ENCODE measurements at places on chromosomes 11 and 22. TPM values are rescaled to one million over a fixed set of nuclear protein-coding genes. Genes with fewer than 3 reads are reported as not detected.

GRCh38 chr11:72513411-72513810 lies 79.1 kb upstream of the CLPB start:
- H3K4me3 ChIP-seq: no peak overlapping the region
- H3K36me3 ChIP-seq: no peaks in the 10 kb centered on the region
- no peaks in the 10 kb centered on the region for H3K4me1 ChIP-seq
- H3K27me3 ChIP-seq: no peaks in the 10 kb centered on the region
- H3K27ac ChIP-seq: no peak overlapping the region
- DNase-seq: no peak

- no peaks in the 10 kb centered on the region for H3K36me3 ChIP-seq
- H3K4me3 ChIP-seq: no peak overlapping the region
- DNase-seq: no peak
- no peaks in the 10 kb centered on the region for H3K27me3 ChIP-seq
- H3K4me1 ChIP-seq: peaks cover 11% of the 10 kb centered on the region
Measured at GRCh38 chr11:104011044-104011443, 25.4 kb upstream of the DDI1 start.

DNA sequence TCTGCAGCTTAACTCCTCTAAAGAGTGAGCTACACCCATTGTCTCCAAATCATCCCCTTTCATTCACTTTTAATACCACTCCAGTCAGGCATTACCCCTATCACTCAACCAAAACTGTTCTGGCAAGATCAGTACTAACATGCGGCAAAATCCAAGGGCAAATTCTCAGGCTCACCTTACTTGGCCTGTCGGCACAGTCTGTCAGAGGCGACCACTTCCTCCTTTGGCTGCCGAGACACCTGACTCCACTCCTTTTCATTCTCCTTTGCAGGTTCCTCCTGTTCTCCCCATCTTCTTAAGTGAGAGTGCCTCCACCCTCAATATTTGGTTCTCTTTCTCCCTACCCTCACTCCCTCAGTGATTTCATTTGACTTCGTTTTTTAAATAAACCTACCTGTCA lies 4.2 kb downstream of the C11orf91 start:
- no peak overlapping the region for H3K27ac ChIP-seq
- no peak for DNase-seq
- H3K4me3 ChIP-seq: no peak overlapping the region
- H3K4me1 ChIP-seq: peaks cover 58% of the 10 kb centered on the region
- H3K36me3 ChIP-seq: no peaks in the 10 kb centered on the region

Gene PLAAT5
- 4.2 TPM for total RNA-seq

- no peak for DNase-seq
- H3K4me3 ChIP-seq: no peak overlapping the region
- no peaks in the 10 kb centered on the region for H3K27me3 ChIP-seq
- H3K27ac ChIP-seq: no peak overlapping the region
- no peaks in the 10 kb centered on the region for H3K36me3 ChIP-seq
- no peaks in the 10 kb centered on the region for H3K4me1 ChIP-seq
Measured at GRCh38 chr11:61618978-61619377, 38.1 kb upstream of the SYT7 start.

Gene MAJIN
- not detected for total RNA-seq

DNA sequence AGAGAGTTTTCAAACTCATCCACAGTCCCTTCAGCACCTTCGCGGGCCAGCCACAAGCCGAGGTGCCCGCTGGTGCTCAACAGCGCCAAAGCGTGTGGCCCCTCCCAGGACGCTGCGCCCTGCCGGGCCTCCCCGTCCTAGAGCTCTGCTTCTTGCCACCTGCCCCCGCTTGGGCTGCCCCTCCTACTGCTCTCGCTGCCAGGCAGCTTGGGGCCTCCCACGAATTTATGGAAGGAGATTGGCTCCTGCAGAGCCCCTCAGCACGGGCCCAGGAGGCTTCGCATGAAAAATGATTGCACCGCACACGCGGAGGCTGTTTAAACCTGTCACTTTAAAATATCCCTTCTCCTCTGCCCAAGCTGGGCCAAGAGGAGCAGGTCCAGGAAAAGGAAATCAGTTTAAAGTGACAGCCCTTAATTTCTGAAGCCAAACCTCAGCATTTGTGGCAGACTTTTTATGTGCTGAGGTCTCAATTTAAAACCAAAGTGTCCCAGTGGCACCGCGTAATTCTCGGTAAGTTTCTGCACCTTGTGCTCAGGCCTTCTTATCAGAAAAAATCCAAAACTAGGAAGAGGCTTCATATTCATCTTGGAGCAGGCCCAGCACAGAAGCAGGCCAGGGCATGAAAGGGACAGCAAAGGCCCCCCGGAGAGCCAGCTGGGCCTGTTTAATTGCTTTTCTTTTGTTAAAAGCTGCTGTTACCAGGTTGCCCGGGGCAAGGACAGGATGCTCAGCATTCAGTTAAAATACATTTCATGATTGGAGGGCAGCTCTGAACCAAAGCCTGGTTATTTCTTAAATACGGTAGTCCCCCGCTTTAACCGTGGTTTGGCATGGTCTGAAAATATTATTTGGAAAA lies 303.6 kb downstream of the OPCML start:
- no peaks in the 10 kb centered on the region for H3K27me3 ChIP-seq
- DNase-seq: no peak
- H3K4me3 ChIP-seq: peak overlapping the region; percentile 25
- H3K4me1 ChIP-seq: peaks cover 13% of the 10 kb centered on the region
- H3K36me3 ChIP-seq: no peaks in the 10 kb centered on the region

DNA sequence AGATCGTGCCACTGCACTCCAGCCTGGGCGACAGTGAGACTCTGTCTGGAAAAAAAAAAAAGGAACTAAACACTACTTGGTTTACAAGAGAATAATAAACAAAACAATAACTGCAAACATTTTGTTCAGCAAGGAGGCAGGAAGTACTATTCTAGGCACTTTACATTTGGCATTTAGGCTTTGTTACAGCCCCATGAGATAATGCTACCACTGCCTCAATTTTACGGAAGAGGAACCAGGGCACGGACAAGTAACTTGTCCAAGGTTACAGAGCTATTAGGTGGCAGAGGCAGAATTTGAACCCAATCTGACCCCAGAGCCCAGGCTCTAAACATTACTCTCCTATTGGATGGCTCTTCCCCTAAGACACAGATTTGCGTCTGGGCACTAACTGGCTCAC lies 108.7 kb upstream of the AKIP1 start:
- H3K4me3 ChIP-seq: no peak overlapping the region
- H3K27me3 ChIP-seq: no peaks in the 10 kb centered on the region
- H3K4me1 ChIP-seq: peaks cover 99% of the 10 kb centered on the region
- no peak for DNase-seq

Gene CHRNA10
- total RNA-seq: 1.7 TPM

GRCh38 chr11:58513747-58514367 lies 6.0 kb upstream of the OR5B21 start:
- no peaks in the 10 kb centered on the region for H3K36me3 ChIP-seq
- no peaks in the 10 kb centered on the region for H3K4me1 ChIP-seq
- H3K27ac ChIP-seq: no peak overlapping the region

Gene GRM5
- not detected for total RNA-seq

GRCh38 chr22:26377170-26377830 lies 51.8 kb upstream of the ASPHD2 start:
- H3K27me3 ChIP-seq: peaks cover 17% of the 10 kb centered on the region
- no peak overlapping the region for H3K4me3 ChIP-seq
- H3K27ac ChIP-seq: no peak overlapping the region
- no peak for DNase-seq
- no peaks in the 10 kb centered on the region for H3K4me1 ChIP-seq

Gene KIRREL3
- total RNA-seq: 4.0 TPM

GRCh38 chr11:8728563-8728962 lies 46.0 kb downstream of the RPL27A start:
- peaks cover 28% of the 10 kb centered on the region for H3K36me3 ChIP-seq
- H3K27ac ChIP-seq: peak overlapping the region; percentile 97
- no peaks in the 10 kb centered on the region for H3K27me3 ChIP-seq
- no peak overlapping the region for H3K4me3 ChIP-seq

GRCh38 chr11:75317446-75318122 lies 33.9 kb downstream of the ARRB1 start:
- H3K4me3 ChIP-seq: no peak overlapping the region
- H3K36me3 ChIP-seq: no peaks in the 10 kb centered on the region
- H3K4me1 ChIP-seq: peaks cover 96% of the 10 kb centered on the region
- no peaks in the 10 kb centered on the region for H3K27me3 ChIP-seq

Gene MS4A6A
- 63.1 TPM for total RNA-seq

Gene SLC29A2
- 2.1 TPM for total RNA-seq

DNA sequence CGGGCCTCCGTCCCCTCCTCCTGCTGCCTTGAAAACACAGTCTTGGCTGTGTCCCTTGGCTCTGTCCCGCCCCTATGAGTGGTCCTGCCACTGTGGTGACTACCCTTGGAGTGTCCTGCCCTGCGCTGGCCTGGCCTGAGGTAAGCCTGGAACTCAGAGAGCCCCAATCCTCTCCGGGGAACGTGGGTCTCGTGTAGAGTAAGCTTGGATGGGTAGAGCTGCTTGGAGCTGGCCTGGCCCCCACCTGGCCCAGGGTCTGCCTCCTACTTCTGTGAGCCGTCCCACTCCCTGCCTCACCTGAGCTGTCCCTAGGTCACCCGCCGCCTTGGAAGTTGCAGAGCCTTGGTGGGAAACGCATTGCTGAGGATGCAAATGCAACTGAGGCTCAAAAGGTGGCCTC lies 347.1 kb downstream of the CTTN start:
- H3K4me3 ChIP-seq: no peak overlapping the region
- no peaks in the 10 kb centered on the region for H3K36me3 ChIP-seq
- H3K27ac ChIP-seq: no peak overlapping the region
- no peaks in the 10 kb centered on the region for H3K27me3 ChIP-seq

DNA sequence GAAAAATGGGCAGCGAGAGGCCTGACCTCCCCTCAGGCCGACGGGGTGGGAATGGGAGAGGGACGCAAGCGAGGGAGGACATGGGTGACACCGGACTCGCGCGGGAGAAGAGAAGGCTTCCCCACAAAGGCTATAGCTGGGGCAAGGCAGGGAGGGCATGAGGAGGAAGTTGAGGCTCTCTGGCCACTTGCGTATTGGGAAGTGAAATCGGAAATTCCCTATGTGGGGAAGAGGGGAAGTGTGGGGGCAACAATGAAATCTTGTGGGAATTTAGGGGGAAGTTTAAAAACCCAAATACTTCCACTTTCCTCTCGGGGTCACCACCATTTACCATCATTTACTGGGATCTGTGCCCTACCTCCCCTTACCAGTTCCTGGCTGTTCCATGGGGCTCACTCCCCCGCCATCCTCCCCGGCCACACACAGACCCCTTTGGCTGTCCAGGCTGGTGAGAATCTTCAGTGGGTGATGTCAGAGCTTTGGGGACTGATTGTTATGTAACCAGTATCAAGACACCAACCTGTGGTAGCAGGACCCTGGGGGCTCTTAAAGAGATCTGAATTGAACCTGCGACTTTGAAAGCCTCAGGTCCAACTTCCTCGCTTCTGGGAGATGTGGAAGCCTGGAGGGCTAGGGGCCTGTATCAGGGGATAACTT lies 951 bp upstream of the EHD1 start:
- H3K36me3 ChIP-seq: no peaks in the 10 kb centered on the region
- H3K27ac ChIP-seq: peak overlapping the region; percentile 94
- no peak for DNase-seq
- H3K4me1 ChIP-seq: peaks cover 50% of the 10 kb centered on the region

DNA sequence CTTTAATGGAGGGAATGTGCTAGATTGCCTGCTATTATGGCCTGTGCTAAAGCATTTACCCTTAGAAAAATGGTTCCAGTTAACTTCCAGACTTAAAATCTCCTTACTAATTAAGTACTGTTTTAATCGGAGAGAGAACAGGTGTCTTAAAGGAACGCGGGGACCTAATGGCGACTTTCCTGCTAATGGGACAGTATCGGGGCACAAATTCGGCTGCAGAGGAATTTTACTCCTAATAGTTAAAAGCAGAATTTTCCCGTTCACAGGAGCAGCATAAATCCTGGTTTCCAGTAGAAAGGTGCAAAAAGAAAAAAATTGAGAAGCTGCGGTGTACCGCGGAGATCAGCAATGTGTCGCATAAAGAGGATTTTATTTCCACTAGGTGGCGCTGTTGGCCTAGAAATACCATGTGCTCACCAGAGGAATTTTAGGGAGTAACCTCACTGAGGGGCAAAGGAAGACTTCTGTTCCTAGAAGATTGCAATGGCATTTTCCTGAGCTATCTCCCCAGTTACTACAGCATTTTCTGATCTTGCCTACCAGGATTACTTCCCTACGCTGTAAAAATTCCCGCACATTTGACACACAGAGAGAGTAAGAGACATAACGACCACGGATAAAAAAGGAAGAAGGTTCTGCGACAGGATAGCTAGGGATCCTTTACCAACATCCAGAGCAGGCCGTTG lies 44.5 kb downstream of the ZNF280B start:
- H3K4me3 ChIP-seq: no peak overlapping the region
- H3K27me3 ChIP-seq: peaks cover 7% of the 10 kb centered on the region
- no peaks in the 10 kb centered on the region for H3K4me1 ChIP-seq

DNA sequence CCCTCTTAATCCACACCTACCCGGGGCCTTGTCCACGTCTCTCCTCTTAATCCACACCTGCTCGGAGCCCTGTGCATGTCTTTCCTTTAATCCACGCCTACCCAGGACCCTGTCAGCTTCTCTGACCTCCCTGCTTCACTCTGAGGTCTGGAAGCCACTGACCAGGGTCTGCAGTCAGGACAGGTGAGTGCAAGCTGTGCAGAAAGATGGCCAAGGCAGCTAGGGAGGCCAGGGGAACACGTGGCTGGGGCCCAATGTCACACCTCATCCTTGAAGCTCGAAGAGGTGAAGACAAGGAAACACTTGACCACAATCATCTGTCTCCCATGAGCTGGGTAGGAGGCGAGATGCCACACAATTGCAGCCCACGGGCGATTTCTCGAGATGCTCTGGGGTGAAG lies 1516.9 kb downstream of the BRD1 start:
- H3K4me1 ChIP-seq: peaks cover 4% of the 10 kb centered on the region
- DNase-seq: no peak
- no peaks in the 10 kb centered on the region for H3K27me3 ChIP-seq
- no peak overlapping the region for H3K27ac ChIP-seq
- H3K36me3 ChIP-seq: no peaks in the 10 kb centered on the region

- H3K27me3 ChIP-seq: no peaks in the 10 kb centered on the region
- DNase-seq: no peak
- no peaks in the 10 kb centered on the region for H3K36me3 ChIP-seq
- H3K27ac ChIP-seq: no peak overlapping the region
- no peaks in the 10 kb centered on the region for H3K4me1 ChIP-seq
- H3K4me3 ChIP-seq: no peak overlapping the region
Measured at GRCh38 chr11:125233736-125234275, 69.3 kb downstream of the PKNOX2 start.

GRCh38 chr11:133745791-133746190 lies 99.5 kb downstream of the SPATA19 start:
- DNase-seq: no peak
- H3K27ac ChIP-seq: no peak overlapping the region
- H3K36me3 ChIP-seq: no peaks in the 10 kb centered on the region

- H3K27me3 ChIP-seq: no peaks in the 10 kb centered on the region
- no peak overlapping the region for H3K4me3 ChIP-seq
- no peaks in the 10 kb centered on the region for H3K4me1 ChIP-seq
- H3K27ac ChIP-seq: no peak overlapping the region
- no peak for DNase-seq
Measured at GRCh38 chr11:113643006-113643585, 63.0 kb downstream of the TMPRSS5 start.

Gene ACRV1
- total RNA-seq: not detected

Gene CRYBB2
- total RNA-seq: not detected

GRCh38 chr11:21949763-21950413 lies 243.0 kb upstream of the ANO5 start:
- no peaks in the 10 kb centered on the region for H3K27me3 ChIP-seq
- no peaks in the 10 kb centered on the region for H3K36me3 ChIP-seq
- no peak overlapping the region for H3K4me3 ChIP-seq
- DNase-seq: no peak
- H3K27ac ChIP-seq: no peak overlapping the region
- H3K4me1 ChIP-seq: no peaks in the 10 kb centered on the region

- no peak overlapping the region for H3K27ac ChIP-seq
- H3K36me3 ChIP-seq: peaks cover 10% of the 10 kb centered on the region
- peaks cover 26% of the 10 kb centered on the region for H3K4me1 ChIP-seq
- H3K4me3 ChIP-seq: no peak overlapping the region
- DNase-seq: no peak
Measured at GRCh38 chr22:37488337-37489135, 2.4 kb upstream of the MFNG start.

All from esophagus muscularis mucosa (tissue), 4 donors.